ELR (cell line): ENCODE measurements at places on chromosomes 3 and 15.

DNA sequence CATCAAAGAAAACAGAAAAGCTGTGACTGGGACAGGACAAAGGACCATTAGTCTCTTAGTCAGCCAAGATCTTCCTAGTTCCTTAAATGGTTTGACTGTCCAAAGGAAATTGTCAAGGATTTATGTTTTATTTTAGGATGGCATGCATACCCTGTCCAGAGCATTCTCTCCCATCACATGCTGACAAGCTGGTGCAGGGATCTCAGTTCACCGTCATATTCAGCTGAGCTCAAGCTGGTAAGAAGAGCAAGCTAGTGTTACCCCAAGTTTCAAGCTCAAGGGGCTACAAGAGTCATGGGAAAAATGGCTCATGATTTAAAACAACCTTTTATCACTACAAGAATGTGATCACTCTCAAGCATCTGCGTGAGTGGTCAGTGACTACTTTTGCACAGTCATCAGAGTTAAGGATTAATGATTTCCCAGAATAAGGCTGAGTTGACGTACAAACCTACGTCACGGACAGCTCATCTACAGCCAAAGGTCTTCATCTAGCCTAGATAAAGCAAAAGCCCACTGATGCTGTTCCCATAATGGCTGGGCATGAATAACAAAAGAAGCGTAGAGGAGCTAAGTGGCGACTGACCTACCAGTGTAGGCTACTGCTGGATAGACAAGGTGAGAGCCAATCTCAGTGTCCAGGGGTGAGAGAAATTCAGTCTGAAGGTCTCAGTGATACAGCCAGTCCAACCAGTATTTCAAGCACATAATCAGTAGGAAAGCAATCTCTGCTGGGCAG lies 157.5 kb downstream of the GABRB3 start:
- DNase-seq = no peak

GRCh38 chr3:122102191-122102935 lies 47.2 kb downstream of the CD86 start:
- DNase-seq = no peak

DNA sequence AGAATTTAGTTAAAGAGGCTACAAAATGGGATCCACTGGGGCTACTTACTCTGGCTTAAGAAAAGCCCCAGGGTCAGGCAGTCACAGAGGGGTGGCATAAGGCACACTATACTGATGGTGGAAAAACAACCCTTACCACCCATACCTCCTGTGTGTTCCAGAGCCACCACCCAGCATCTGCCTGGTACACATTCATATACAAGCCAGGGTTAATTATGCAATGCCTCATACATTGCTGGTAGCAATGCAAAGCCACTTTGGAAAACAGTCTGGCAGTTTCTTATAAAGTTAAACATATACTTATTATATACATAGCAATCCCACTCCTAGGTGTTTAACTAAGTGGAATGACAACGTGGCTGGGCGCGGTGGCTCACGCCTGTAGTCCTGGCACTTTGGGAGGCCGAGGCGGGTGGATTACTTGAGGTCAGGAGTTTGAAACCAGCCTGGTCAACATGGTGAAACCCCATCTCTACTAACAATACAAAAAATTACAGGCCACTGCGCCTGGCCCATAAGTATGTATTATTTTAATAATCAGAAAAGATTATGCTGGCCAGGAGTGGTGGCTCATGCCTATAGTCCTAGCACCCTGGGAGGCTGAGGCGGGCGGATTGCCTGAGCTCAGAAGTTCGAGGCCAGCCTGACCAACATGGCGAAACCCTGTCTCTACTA lies 15.2 kb upstream of the NCKIPSD start:
- no peak for DNase-seq

GRCh38 chr15:42494998-42495360 lies 455 bp upstream of the SNAP23 start:
- peak; percentile 84 for DNase-seq

DNA sequence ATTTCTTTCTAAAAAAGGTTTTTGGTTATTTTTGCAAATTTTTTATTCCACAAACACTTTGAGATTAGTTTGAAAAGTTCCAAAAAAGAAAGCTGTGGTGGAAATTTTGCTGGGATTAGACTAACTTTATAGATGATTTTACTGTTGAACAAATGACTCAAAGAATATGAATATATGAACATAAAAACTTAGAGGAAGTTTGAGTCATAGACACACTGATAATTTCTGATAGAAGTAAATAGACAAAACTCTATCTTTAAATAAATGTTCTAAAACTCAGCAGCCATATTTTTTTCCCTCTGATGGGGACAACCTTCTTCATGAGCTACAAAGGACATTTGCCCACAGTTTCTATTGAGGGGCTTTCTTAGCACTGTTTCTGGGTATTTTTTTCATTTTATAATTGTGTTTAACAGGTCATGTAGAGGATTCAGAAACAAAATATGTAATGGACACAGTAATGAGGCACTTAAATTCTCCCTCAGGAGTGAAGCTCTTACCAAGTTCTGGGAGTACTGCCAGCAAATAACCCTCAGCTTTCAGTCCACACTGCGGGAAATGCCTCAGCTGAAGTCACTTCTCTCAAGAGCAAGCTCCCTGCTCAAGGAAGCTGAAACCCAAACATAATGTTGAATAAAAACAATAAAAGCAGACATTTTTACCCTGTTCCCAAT lies 157.6 kb downstream of the NFKBIZ start:
- peak; percentile 88 for DNase-seq

- DNase-seq = no peak
Observed at GRCh38 chr3:34213478-34213877, 415.0 kb downstream of the PDCD6IP start.

DNA sequence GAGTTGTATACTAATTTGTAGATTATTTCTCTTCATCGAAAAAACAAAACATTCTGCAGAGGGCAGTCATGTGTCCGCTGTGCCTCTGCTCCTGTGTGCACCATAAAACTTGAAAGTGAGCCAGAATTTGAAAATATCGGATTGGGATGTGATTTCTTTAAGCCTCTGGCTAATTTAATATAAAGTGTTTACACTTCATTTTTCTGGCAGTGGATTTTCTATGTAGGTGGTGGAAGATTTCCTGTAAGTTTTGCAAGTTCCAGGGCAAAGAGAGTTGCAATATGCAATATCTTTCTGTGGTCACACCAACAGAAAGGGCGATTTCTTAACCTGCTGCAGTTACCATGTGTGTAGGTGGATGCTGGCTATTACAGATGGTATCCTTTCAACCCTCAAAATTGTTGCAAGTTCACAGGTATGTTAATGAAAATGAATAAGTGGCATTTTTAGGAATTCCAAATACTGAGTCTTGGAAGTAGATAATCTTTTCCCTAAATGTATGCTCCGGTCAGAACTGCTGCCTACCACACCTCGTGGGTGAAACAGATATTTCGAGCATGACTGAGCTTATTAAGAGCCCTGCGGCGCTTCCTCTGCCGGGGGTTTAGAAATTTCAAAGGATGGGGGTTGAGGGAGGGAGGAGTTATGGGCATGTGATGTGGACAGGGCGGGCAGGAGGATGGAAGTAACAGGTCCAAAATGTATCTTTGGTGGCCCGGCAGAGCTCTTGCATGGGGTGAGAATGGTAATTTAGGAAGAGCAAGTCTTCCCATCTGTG lies 134.0 kb downstream of the PGPEP1L start:
- DNase-seq = peak; percentile 96

GRCh38 chr3:58496206-58496857 lies 4.4 kb downstream of the KCTD6 start:
- DNase-seq = no peak

- no peak for DNase-seq
Observed at GRCh38 chr3:85627932-85628331, 669.1 kb downstream of the CADM2 start.
